Activated CD4-positive, alpha-beta T cell treated with anti-CD3 and anti-CD28 coated beads, Interleukin-2, amount 50 U/mL, for 4 hours (primary cell): ENCODE measurements at places on chromosomes 16 and 17.

DNA sequence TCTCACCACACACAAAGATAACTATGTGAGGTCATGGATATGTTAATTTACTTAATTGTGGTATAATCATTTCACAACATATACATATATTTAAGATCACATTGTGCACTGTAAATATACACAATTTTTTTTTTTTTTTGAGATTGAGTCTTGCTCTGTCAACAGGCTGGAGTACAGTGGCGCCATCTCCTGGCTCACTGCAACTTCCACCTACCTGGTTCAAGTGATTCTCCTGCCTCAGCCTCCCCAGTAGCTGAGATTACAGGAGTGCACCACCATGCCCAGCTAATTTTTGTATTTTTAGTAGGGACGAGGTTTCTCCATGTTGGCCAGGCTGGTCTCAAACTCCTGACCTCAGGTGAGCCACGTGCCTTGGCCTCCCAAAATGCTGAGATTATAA is 11.5 kb upstream of the PRSS54 start:
- peak; percentile 41 for DNase-seq

GRCh38 chr17:49197346-49197998 is 12.9 kb downstream of the GNGT2 start:
- no peak for DNase-seq

DNA sequence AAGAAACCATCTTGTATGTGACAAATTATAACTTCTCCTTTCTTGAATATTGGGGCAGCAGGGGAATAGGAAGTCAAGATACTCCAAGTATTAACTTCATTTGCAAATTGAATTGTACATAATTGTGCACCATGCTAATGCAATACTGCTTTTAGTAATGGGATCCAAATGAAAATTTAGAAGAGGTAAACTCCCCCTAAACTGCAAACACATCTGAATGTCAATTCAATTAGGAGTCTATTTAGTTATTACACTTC is 4.5 kb downstream of the STAT5B start:
- no peak for DNase-seq

- DNase-seq: no peak
Observed at GRCh38 chr17:76213491-76213890, 26.8 kb downstream of the RNF157 start.

GRCh38 chr16:65195998-65196397 is 74.1 kb upstream of the CDH11 start:
- no peak for DNase-seq

DNA sequence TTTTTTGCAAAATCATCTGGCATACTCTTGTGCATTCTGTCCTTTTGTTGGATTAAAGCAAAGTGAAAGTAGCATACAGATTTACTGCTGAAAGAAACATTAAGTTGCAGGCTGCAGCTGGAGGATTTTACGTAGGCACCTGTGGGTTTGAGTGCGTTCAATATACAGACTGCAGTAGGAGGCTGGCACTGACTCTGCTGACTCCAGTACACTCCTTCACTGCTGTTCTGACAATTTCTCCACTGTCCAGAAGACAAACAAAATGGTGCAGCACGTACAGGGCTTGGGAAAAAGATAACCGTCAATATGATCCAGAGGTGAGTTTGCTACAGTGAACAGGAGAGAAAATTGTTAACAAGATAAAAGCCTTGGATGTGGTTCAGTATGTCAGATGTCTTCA is 73.3 kb downstream of the TANC2 start:
- no peak for DNase-seq

- no peak for DNase-seq
Observed at GRCh38 chr16:59950431-59950830, 1216.3 kb upstream of the GOT2 start.

GRCh38 chr17:62703261-62703775 is 75.8 kb downstream of the MRC2 start:
- no peak for DNase-seq

GRCh38 chr17:38918129-38918913 is 7.1 kb upstream of the LASP1NB start:
- DNase-seq: no peak

DNA sequence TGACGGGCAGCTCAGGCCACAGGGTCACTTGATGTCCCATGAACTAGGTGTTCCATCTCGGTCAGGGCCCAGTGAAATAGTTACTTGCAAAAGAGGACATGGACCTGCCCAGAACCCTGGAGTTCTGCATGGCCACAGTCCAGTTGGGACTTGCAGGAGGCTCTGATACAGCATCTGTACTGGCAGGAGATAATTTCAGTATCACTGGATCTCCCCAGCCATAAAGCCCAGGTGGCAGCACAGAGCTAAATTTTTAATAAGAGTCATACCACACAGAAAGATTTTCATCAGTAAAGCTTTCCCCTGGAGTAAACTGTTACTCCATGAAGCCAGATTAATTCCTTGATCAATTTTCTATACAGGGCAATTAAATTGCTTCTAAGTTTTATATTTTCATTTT is 18.0 kb upstream of the SLC16A5 start:
- DNase-seq: no peak

GRCh38 chr16:13835935-13836730 is 83.8 kb upstream of the ERCC4 start:
- DNase-seq: no peak

DNA sequence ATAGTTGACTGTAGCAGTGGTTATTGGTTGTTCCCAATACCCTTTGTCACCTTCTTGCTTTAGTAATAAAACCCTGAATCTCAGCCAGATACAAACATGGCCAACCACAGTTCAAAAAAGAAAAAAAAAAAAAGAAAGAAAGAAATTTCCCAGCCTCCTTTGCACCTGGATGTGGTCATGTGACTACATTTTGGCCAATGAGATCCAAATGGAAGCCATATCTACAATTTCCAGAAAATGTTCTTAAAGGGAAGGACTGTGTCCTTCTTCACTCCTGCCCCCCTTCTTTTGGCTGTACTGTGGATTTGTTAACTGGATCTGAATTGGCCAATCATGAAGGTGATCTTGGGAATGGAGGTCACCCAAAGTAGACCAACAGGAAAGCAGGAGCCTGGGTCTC is 141.9 kb downstream of the SOX9 start:
- no peak for DNase-seq

GRCh38 chr16:85296859-85297660 is 184.8 kb upstream of the CIBAR2 start:
- peak; percentile 36 for DNase-seq

DNA sequence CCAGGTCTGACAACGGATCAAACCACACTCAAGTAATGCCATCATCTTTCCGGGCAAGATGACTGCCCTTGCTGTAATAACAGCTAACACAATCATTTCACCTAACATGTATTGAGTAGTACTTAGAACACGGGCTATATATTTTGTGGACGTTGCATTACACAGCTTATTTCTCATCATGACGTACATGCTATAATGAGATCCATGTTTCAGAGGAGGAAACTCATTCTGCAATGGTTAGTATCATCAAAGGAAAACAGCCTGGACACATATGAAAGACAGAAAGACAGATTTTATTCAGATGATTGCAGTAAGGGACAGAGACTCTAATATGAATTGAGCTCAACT is 446.7 kb downstream of the HS3ST3B1 start:
- DNase-seq: no peak

GRCh38 chr17:50308666-50309065 is 34.4 kb downstream of the TMEM92 start:
- no peak for DNase-seq

DNA sequence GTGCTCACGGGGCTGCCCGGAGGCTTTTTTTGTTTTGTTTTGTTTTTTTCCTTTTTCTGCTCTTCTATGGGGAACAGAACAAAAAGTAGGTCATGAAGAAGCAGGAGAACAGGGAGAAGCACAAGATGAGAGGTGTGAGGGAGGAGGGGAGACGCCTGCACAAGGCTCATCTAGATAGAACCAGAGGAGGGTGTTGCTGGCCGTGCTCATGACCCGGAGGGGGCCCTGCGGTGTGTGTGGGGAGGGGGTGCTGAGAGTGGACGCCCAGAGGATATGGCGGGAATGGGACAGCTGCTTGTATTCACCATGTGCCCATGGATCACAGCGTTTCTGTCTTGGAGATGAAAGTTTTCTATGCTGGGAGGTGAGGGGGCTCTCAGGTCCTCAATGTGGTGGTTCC is 183.7 kb downstream of the FOXL1 start:
- no peak for DNase-seq

DNA sequence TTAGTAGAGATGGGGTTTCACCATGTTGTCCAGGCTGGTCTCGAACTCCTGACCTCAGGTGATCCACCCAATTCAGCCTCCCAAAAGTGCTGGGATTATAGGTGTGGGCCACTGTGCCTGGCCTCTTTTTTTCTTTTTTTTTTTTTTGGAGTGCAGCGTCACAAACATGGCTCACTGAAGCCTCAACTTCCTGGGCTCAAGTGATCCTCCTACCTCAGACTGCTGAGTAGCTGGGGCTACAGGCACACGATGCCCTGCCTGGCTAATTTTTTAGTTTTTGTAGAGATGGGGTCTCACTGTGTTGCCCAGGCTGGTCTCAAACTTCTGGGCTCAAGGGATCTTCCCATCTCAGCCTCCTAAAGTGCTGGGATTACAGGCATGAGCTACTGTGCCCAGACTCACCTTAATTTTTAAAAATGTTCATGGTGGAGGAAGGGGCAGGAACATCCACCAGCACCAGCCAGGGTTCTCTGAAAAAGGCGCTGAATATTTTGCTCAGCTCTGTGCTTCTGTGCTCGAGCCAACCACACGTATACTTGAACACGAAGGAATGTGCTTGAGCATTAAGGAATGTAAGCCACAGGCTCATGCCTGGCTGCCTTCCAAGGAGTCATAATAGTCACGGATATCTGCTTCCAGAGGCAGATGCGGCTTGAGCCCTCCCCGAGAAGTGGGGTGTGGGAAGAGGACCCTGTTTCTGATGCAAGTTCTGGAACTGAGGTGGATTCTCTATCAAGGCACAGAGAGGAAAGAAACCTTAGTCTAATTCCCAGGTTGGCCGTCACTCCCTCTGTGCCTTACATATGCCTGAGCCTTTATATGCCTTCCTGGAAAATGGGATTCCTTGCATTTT is 65.5 kb upstream of the CREBBP start:
- no peak for DNase-seq

DNA sequence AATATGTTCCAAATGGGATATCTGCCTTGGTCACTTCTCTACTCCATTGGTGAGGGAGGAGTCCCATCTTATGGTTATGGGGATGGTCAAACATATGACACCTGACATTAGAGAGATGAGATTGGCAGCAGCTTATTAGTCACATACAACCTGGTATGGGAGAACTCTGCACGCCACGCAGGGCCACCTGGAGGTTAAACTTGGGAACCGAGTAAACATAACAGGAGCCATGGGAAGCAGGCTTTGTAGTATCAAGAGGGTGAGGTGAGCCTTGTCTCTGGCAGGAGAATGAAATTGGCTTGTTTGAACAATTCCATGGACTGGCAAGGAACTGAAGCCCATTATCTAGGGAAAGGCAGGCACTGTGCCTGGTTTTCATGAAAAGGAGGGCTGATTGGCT is 238.7 kb upstream of the ELAC2 start:
- no peak for DNase-seq

- no peak for DNase-seq
Observed at GRCh38 chr17:73359987-73360410, 48.2 kb upstream of the CDC42EP4 start.

DNA sequence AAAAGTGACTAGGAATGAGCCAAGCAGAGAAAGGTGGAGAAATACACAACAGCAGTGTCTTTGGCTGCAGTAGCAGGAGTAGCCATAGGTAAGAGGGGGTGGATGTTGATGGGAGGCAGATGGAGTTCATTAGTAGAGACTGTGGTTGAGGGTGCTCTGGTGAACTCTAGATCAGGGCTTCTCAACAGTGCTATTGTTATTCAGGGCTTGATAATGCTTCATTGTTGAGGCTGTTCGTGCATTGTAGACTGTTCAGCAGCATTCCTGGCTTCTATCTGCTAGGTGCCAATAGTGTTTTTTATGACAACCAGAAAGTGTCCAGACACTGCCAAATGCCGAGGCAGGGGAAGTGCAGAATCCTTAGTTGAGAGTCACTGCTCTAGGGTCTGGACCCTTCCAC is 3.6 kb downstream of the ALKBH5 start:
- DNase-seq: no peak

DNA sequence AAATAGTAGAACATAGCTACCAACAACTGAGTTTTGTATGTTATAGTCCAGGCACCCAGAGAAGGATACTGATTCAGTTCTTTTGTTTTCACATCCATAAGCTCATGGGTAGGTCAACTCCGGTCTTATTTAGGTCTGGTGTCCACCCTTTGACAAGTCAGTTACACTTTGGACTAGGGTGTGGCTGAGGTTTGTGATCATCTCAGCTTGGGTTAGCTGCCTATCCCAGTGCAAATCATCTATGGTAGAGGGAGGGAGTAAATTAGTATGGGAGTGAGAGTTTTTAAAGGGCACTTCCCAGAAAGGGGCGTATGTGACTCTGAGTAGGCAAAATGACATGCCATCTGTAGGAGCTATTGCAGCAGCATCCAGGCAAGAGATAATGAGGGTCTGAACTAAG is 66.1 kb downstream of the TANC2 start:
- no peak for DNase-seq

- DNase-seq: no peak
Observed at GRCh38 chr16:82358606-82359221, 188.7 kb upstream of the MPHOSPH6 start.

DNA sequence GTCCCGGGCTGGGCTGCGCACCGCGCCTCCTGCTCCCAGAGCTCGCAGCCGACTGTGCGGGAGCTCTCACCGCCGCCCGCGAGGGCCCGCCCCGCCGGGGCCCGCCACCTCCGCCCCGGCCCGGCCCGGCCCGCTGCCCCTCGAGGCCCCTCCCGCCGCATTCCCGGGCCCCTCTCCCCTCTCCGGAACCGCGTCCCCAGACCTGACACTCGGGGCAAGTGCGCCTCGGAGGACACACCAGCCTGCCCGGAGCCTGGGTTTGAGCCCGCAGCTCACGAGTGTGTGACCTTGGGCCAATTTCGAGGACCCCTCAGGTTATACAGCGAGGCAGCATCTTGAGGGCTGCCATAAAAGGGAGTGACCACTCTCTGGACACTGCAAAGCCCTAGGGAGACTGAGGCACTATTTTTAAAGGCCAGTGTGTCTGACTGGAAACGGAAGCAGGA is 2.0 kb upstream of the GRIN2C start:
- no peak for DNase-seq

GRCh38 chr17:77565166-77565565 is 393.3 kb upstream of the TNRC6C start:
- no peak for DNase-seq

GRCh38 chr16:69260019-69260418 is 51.1 kb upstream of the VPS4A start:
- no peak for DNase-seq

DNA sequence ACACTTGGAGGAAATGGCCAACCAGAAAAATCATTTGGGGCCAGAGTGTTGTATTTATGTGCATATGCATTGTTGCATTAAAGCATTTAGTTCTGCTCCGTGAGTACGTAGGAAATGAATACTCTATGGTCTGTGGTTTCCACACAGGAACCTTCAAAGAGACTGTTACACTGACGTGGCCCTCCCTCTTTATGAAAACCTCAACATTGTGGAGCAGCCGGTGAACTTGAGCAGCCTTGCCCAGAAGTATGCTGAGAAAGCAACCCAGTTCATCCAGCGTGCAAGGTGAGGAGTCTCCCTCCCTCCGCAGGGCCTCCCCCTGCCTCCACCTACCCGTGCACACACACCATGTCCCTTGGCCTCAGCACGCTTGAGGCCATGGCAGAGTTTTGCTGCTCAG is 65.2 kb downstream of the ARSG start:
- peak; percentile 51 for DNase-seq
